Muscle of leg (tissue), 16 donors: ENCODE measurements at places on chromosomes 2 and 18. TPM values are rescaled to one million over a fixed set of nuclear protein-coding genes. Genes with fewer than 3 reads are reported as not detected.

Gene CRACDL
- 1.6 TPM for total RNA-seq

Gene DDX1
- 72.3 TPM for total RNA-seq

Gene ACTG2
- total RNA-seq, result 1.3 TPM

Gene LYPD6B
- not detected for total RNA-seq
